ENCODE measurements at places on chromosomes 7 and 10. TPM values are rescaled to one million over a fixed set of nuclear protein-coding genes. Genes with fewer than 3 reads are reported as not detected.

Gene POP7
- 43.4 TPM for total RNA-seq

Gene TAS2R41
- total RNA-seq = not detected

- H3K4me1 ChIP-seq = no peaks in the 10 kb centered on the region
- H3K27me3 ChIP-seq = peaks cover 4% of the 10 kb centered on the region
- H3K4me3 ChIP-seq = no peak overlapping the region
- no peak overlapping the region for H3K27ac ChIP-seq
Observed at GRCh38 chr7:101622609-101623173, 6.4 kb downstream of the MYL10 start.

Gene PON1
- total RNA-seq = not detected
